ENCODE measurements at places on chromosomes 6 and 20.

DNA sequence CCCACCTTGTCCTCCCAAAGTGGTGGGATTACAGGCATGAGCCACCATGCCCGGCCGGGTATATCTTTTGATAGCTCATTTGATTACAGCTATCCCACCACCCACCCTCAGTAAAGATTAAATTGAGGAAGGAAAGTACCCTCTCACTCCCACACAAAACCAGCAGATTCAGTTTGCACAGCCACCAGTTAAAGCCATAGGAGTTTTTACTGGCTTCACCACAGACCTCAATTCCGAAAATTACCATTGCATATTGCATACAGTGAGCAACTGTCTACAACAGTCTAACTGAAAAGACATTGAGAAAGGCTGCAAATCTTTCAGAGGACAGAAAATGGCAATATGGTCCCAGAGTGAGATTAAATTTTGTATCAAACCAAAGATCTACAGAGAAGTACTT, 34.9 kb downstream of the ESF1 start:
- DNase-seq, result no peak

DNA sequence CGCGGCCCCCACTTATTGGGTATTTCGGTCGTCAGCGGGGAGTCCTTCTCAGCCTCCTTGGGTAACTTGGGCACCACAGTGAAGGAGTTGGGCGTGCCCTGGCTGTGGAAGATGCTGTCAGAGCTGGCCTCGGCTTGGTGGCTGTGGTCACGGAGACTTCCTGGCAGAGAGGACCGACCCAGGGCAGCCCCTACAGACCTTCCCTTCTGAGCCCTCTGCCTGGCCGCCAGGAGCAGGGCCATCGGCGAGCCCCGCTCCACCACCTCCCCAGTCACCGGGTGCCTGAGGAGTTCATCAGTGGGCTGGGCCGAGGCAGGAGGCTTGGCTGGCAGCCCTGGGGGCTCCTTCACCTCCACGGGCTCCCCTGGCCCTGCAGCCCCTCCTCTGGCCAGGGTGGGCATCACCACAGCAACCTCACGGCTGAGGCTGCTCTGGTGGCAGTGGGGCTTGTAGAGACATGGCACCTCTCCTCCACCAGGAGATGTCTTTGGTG, 37.2 kb downstream of the C6orf132 start:
- no peak for DNase-seq

GRCh38 chr20:57241363-57241991, 25.0 kb downstream of the BMP7 start:
- no peak for DNase-seq

- DNase-seq, result no peak
These were observed 58.6 kb downstream of the JARID2 start for GRCh38 chr6:15304337-15305042.

- no peak for DNase-seq
These were observed 149.4 kb upstream of the B3GAT2 start for GRCh38 chr6:71106276-71106675.

DNA sequence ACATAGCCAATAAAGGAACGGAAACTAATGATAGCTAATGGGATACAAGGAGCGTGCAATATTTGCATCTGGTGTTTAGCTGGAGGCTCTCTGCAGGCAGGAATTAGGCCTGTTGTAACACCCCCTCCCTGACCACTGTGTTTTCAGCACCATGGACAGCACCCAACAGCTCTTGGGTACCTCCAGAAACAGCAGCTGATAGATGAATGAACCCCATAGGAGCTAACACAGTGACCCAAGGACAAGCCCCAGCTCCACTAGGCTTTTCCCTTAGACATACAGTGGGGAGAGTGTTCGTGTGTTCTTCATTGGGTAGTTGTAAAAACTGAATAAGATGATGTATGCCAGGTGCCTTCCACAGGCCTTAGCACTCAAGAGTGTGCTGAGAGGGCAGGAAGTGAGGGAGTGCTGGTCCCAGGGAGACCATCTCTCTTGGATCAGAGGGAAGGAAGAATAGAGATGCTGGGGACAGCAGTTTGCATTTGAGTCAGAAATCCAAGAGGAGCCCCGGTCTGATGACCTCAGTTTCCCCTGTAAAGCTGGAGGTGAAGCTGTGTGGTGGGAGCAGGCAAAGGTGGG, 161.3 kb downstream of the PHACTR3 start:
- DNase-seq, result no peak

DNA sequence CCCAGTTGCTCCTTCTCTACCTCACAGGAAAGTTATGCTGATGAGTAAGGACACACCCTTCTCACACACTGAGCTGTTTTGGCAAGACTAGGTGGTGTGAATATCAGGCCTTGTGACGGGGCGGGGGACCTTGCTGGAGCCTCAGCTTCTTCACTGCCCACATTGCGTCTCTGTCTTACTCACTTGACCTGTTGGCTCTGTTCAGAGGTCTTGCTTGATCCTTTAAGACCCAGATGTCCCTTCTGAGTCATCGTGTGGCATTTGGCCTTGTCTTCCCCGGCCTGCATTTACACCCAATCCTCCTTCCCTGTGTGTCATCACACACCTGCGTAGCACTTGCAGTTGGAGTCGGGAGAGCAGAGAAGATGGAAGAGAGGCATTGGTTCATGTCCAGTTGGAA, 8.3 kb upstream of the PRND start:
- DNase-seq, result no peak

DNA sequence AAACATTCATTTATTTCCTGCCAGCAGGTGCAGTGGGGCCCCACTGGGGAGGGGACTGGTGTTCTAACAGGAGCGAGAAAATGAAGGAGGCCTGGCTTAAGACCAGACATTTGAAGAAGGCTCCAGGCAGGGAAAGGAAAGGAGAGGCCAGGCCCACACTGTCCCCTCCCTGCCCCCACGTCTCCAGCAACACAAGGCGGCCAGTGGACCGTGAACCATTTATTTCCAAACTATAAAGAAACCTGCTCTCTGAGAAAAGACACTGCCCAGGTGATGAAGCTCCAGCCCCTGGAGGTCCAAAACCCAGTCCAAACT, 41.4 kb upstream of the CDH22 start:
- DNase-seq, result no peak

DNA sequence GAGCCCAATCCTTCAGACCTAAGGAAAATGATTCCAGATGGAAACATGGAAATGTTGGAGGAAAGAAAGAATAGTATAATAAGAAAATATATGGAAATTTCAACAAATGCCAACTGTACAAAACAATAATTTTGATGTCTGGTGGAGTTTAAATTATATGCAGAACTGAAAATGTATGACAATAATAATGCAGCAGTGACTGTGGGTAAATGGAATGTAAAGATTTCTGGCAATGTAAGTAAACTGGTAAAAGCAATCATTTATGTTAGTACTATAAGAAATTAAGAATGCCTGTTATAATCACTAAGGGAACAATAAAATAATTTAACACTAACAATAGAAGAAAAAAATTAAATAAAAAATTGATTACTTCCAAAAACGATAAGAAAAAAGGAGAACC, 89.0 kb downstream of the EDN1 start:
- DNase-seq, result no peak

DNA sequence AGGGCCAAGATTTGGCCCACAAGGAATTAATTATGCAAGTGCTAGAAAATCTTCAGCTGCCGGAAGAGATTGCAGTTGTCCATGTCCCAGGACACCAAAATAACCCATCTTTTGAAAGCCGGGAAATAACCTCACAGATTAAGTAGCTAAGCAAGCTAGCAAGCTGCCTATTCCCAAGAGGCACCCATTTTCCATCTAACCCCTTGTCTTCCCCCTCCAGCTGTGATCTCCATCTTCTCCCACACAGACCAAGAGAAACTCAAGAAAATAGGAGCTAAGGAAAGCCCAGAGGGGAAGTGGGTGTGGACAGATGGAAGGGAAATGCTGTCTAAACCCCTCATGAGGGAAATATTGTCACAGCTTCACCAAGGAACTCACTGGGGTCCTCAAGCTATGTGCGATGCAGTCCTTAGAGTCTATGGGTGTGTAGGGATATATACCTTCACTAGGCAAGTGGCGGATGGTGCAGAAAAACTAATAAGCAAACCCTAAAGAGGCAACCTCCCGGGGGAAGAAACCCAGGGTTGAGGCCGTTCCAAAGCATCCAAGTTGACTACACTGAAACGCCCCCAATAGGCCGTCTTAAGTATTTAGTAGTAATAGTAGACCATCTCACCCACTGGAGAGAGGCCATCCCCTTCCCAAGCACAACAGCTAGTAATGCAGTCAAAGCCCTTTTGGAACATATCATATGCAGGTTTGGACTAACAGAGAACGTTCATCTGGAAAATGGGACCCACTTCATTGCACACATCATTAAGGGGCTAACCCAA, 64.3 kb upstream of the PRSS16 start:
- no peak for DNase-seq

GRCh38 chr20:2065099-2065498, 36.5 kb upstream of the STK35 start:
- no peak for DNase-seq

DNA sequence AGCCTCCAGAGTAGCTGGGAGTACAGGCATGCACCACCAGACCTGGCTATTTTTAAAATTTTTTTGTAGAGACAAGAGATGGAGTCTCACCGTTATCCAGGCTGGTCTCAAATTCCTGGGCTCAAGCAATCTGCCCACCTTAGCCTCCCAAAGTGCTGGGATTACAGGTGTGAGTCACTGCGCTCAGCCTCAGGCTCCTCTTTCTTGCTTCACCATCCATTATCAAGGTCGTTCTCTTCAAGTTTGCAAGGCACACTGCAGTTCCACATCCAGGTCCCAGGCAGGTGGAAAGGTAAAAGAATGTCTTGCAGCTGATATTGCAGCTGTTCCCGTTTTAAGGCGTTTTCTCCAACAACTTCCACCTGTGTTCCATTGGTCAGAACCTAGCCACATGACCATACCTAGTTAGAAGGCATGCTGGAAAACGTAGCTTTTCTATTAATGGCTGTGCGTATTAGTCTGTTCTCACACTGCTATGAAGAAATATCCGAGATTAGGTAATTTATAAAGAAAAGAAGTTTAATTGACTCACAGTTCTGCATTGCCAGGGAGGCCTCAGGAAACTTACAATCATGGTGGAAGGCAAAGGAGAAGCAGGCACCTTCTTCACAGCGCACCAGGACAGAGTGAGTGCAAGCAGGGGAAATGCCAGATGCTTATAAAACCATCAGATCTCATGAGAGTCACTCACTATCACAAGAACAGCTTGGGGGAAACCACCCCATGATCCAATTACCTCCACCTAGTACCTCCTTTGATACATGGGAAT, 51.7 kb downstream of the PCNA start:
- no peak for DNase-seq

- DNase-seq, result no peak
These were observed 66.7 kb upstream of the FYN start for GRCh38 chr6:111939902-111940301.

GRCh38 chr6:74579794-74580193, 626.1 kb downstream of the COL12A1 start:
- no peak for DNase-seq

- no peak for DNase-seq
These were observed 662.1 kb upstream of the ID4 start for GRCh38 chr6:19175023-19175422.

DNA sequence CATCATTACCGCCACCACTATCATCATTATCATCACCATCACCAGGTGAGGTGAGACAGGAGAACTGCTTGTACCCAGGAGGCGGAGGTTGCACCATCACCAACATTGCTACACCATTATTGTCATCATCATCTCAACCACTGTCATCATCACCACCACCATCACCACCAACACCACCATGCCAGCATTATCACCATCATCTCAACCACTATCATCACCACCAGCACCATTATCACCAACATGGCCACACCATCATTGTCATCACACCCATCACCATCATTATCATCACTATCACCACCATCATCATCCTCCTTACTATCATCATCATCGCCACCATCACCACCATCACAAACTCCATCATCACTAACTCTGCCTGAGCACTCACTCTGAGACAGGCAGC, 661.8 kb upstream of the DEFB115 start:
- no peak for DNase-seq

GRCh38 chr20:1323830-1324597, 4.9 kb downstream of the SDCBP2 start:
- no peak for DNase-seq

DNA sequence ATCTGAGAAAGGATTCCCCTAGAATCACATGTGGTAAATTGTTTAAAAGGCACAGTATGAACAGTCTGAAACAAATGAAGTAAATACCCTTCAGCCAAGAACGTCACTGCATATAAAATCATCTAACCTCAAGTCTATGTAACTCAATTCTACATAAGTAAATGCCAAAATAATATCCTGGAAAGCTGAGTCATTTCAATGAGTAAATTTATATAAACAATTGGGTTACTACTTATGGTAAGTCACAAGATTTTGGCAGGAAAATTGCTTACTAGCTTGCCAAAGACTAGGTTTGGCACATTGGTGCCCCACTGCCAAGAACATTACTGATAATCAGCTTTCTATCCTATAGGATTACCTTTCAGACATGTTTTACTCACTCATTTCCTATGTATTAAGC, 8.4 kb downstream of the GMDS start:
- no peak for DNase-seq

DNA sequence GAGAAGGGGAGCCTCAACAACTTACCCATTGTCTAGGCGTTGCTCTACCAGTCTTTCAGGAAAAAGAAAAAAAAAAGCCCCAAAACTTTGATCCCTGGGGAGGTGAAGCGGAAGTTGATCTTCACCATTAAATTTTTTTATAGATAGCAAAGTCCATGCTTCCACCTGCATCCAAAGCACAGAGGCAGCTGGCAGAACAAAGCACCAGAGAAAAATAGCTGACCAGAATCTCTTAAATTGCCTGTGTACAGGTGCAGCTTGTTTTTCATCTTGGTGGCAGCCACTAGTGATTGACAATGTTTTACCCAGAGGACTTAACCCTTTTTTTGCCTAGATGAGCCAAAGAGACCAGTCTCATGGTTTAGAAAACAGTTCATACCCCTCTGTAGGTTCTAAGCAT, 86.0 kb downstream of the MYB start:
- DNase-seq, result no peak

DNA sequence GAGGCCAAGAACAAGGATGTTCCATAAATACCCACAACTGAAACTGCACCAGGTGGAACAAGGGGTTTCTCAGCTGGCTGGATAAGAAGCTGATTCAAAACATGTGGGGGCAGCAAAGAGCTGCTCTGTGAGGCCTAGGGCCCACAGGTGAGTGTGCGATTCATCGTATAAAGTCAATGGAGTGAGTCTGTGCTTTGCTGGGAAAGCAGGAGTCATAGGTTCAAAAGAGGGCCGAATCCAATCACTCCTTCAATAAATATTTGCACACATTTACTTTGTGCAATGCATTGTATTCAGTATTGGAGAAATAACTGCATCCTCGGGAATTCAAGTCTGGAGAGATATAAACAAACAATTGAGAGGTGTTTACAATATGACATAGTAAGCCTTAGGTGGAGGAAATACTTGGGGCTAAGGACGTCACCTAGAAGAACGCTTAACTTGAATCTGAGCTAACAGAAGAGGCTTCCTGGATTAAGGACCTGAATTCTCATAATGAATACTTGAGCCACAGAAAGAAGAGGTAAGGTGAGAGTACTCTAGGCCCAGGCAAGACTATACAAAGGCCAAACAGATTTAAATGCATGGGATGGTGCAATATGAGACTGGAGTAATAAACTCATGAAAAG, 83.7 kb upstream of the TMEM30A start:
- no peak for DNase-seq

All from iPS DF 19.7 (cell line).